Stimulated activated CD4-positive, alpha-beta T cell treated with anti-CD3 and anti-CD28 coated beads, Interleukin-12 subunit alpha, Interleukin-12 subunit beta, amount 100 ng/mL, for 48 hours (primary cell): ENCODE measurements at places on chromosomes 6 and 20.
A peak's percentile ranks its signal among the peaks of the same experiment; 100 is the strongest.

DNA sequence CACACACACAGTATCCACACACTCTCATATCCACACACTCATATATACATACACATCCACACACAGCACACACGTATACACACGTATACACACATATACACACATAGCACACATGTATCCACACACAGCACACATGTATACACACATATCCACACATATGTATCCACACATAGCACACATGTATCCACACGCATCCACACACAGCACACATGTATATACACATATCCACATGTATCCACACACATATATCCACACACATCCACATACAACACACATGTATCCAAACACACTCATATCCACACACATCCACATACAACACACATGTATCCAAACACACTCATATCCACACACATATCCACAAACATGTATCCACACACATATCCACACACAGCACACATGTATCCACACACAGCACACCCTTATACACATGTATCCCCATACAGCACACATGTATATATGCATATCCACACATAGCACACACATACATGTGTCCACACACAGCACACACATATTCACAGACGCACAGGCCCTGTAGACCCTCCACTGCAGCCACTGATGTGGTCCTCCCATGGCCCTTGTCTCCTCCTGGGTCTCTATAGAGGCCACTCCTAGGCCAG, 172.1 kb downstream of the CDH4 start:
- no peak for DNase-seq

GRCh38 chr20:14951707-14952418, 614.5 kb upstream of the FLRT3 start:
- DNase-seq = no peak

DNA sequence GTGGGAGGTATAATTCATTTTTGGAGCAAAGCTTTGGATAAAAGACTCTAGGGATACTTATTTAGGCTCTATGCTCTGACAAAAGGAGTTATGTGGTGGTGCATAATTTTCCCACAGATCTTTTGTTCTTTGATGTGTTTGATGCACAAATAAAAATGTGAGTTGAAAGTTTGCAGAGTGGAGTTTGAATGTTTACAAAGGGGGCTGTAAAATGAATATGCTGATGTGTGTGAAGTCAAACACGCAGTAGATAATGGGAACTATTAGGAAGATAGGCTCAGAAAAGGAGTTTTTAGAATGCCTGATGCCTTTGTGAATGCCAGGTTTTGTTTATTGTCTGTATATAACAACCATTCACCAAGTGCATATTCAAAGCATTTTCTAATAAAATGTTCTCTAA, 545.0 kb upstream of the EPHA7 start:
- DNase-seq = no peak

- no peak for DNase-seq
Measured at GRCh38 chr20:43558412-43559146, at the start of gene SGK2. SGK2 (plus strand) TSS chr20:43559027; CDS start chr20:43566496, 7,469 bp downstream.

GRCh38 chr20:22842793-22843192, 192.3 kb upstream of the SSTR4 start:
- no peak for DNase-seq

- no peak for DNase-seq
Measured at GRCh38 chr6:109672839-109673238, 18.2 kb downstream of the AK9 start.

- no peak for DNase-seq
Measured at GRCh38 chr6:79084693-79085092, 6.6 kb upstream of the PHIP start.

DNA sequence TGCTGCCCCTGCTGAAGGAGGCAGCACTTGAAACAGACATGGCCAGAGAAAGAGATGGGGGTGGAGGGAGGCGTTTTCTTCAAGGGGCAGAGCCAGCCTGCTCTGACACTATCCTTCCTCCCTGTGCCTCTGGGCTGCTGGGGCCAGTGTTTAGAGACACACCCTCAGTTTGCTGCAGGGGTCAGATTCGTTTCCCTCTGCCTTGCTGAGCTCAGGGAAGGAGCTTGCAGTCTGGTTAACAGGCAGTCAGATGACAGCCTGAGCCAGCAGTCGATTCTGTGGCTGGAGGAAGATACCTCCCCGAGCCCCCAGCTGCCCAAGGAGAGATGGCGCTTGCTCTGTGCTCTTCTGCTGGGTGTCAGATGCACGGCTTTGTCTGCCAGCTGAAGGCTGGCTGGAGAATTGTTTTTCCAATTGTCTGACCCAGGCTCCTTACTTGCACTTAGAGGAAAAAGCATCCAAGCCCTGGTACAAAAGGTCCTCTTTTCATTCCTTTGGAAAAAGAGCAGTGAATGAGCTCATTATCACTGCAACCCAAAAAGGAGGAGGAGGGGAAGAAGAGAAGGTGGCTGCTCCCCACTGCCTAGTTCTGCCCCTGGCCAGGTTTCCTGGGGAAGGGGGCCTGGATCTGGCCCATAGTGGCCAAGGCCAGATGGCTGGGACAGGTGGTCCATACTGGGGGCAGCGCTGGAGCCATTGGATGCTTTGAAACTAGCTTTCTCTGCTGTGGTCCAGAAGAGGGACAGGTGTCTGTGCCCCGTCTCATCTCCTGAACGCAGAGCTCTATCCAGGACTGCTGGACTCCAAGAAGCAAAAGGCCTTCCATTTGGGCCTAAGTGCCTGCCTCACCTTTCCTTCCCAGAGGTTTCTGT, 88.2 kb downstream of the TCP11 start:
- DNase-seq = no peak

GRCh38 chr6:158795516-158795915, 23.7 kb downstream of the EZR start:
- no peak for DNase-seq

DNA sequence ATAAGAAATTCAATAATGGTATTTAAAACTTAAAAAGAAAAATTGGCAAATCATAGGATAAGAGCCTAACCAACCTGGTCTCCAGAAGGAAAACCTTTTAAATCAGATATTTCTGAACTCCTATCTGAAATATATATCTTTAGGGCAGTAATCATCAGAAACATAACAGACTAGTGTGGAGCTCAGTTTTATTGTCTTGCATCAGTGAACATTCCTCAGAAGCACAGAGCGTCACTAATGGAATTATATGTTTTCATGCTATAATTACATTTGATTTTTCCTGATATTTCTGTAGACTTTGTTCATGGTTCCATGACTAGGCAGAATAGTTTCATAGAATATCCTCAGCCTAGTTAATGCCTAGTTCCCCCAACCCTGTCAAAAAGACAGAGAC, 262.2 kb downstream of the EYA4 start:
- no peak for DNase-seq

DNA sequence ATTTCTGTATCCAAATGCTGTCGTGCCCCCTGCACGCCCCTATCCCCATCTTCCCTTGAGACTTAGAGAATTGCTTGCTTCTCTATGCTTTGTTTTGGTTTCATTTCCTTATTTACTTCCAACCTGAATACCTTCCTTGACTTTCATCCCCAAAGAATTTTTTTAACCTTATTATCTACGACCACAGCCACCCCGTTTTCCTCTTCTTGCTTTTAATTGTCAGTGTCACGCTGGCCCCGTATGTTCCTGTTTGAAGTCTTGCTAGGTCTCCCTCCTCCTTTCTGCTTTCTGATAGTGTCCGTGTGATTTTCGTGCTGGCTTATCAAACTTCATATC, 40.1 kb downstream of the RNF217 start:
- no peak for DNase-seq

GRCh38 chr6:154381548-154381947, 24.9 kb upstream of the IPCEF1 start:
- DNase-seq = no peak

GRCh38 chr6:40882323-40882997, 156.6 kb downstream of the UNC5CL start:
- no peak for DNase-seq

- peak; percentile 54 for DNase-seq
Measured at GRCh38 chr20:48846516-48847492, 19.0 kb upstream of the PREX1 start.

DNA sequence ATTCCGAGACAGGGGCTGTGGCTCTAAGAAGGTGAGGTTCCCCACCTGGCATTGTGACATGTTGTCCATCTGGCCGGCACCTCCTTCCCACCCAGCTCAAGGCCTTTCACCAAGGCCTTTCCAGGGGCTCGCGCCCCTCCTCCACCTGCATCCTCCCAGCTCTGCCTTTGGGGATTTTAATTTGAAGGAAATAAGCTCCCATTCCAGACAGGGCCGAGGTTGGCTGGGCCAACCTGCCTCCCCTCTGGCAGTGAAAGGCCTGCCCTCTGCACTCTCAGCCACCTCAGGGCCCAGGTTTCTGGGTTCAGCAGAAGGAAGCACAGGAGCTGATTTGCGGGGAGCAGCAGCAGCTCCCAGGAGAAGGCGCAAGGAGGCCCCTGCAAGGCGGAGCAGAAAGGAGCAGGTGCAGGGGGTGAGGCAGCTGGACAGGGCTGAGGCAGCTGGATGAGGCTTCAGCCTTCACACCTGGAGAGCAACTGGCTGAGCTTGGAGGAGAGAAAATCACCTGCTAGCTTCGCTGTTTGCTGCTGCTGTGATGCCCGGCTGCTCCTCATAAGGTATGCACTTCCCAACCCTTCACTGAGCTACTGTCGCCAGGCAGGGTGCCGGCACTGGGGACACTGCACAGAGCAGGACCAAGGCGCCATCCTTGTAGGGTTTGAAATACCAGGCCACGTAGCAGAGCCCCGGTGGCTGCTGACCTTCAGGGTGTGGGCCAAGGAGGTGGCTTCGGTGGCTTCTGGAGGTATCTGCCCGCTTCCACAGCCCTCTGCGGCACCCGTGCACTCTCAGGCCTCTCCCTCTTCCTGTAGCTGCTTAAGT, 147.0 kb downstream of the SYNDIG1 start:
- no peak for DNase-seq
